ENCODE measurements at places on chromosomes 12 and 14. TPM values are rescaled to one million over a fixed set of nuclear protein-coding genes. Genes with fewer than 3 reads are reported as not detected.

DNA sequence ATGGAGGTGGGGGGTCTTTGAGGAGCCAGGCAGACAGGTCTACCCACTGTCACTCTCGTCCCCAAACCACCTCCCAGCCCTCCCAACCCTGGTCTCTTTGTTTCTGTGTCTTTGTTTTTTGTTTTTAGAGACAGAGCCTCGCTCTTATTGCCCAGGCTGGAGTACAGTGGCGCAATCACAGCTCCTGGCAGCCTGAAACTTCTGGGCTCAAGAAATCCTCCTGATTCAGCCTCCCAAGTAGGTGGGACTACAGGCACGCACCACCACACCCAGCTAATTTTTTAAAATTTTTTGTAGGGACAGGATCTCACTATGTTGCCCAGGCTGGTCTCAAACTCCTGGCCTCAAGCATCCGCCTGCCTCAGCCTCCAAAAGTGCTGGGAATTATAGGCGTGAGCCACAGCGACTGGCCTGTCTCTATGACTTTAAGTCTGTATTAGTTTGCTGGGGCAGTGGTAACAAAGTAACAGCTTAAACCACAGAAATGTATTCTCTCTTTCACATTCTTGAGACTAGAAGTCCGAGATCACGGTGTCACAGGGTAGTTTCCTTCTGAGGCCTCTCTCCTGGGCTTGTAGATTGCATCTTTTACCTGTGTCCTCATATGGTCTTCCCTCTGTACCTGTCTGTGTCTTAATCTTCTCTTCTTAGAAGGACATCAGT, 26.1 kb downstream of the DTX1 start:
- peaks cover 9% of the 10 kb centered on the region for H3K4me1 ChIP-seq
- H3K4me3 ChIP-seq: no peak overlapping the region
- no peaks in the 10 kb centered on the region for H3K36me3 ChIP-seq
- no peak overlapping the region for H3K27ac ChIP-seq
- H3K27me3 ChIP-seq: no peaks in the 10 kb centered on the region
- DNase-seq: no peak

GRCh38 chr14:38735005-38735404, 368.0 kb downstream of the SEC23A start:
- no peak for DNase-seq
- H3K36me3 ChIP-seq: no peaks in the 10 kb centered on the region
- H3K27me3 ChIP-seq: no peaks in the 10 kb centered on the region
- H3K4me1 ChIP-seq: no peaks in the 10 kb centered on the region
- no peak overlapping the region for H3K4me3 ChIP-seq

- peak; percentile 97 for DNase-seq
- H3K27me3 ChIP-seq: no peaks in the 10 kb centered on the region
- peak within 1 kb of the TSS; percentile 96 for H3K27ac ChIP-seq
Observed at GRCh38 chr14:105398044-105398725, at the start of gene TEX22. TSS of gene TEX22 (plus strand) at chr14:105398538. CDS start at chr14:105399341, 803 bp downstream.

DNA sequence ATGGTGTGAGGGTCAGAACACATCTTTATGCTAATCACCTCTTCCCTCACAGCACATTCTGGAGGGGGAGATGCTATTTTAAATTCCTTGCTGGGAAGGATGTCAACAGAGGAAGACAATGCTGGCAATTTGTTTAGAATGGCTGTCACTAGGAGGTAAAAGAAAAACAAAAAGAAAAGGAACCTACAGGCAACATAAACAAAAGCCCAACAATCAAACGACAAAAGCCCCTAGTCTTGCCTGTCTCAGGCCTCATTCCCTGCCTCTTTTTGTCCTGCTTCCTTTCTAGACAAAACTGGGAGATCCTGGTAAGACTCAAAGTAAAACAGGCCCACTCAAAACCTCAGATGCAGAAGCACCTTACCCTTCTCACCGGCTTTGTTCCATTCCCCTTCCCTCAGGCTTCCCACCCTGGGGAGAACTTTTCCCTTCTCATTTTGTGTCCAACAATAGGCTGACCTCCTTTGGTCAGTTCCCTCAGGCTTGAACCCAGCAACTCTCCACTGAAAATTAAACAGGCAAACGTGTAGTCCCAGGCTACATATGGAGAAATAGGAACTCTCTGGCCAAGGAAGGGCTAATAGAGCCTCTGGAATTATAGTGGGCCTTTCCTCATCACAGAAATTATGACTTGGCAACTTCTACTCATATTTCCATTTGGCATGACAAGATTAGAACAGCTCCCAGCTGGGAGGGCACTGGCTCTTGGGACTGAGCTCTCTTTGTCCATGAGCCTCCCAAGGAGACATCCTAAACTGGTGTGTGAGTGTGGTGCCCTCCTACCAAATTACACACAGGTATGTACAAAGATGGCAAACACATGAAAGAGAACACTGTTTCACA, 193.0 kb downstream of the MON2 start:
- peaks cover 23% of the 10 kb centered on the region for H3K27me3 ChIP-seq
- H3K36me3 ChIP-seq: no peaks in the 10 kb centered on the region
- H3K27ac ChIP-seq: no peak overlapping the region
- peaks cover 3% of the 10 kb centered on the region for H3K4me1 ChIP-seq
- DNase-seq: no peak
- no peak overlapping the region for H3K4me3 ChIP-seq

DNA sequence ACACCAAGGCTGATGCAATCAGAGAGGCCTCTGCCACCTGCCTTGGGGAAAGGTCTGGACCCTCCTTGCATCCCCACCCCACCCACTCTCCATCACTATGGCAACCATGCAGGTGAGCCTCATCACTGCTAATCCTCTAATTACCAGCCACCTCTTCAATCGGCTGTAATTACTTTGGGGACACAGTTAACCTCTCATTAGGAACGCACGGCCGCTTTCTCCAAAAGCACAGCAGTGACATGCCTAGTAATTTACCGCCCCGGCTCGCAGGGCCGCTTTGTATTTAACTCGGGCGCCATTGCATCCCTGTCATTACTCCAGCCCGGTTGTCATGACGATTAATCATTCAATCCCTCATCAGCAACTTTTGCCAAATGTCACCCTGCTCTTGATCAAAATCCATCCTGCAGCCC, 36.3 kb upstream of the FAM222A start:
- peaks cover 14% of the 10 kb centered on the region for H3K27me3 ChIP-seq
- no peak overlapping the region for H3K27ac ChIP-seq
- no peaks in the 10 kb centered on the region for H3K36me3 ChIP-seq
- DNase-seq: no peak
- H3K4me1 ChIP-seq: no peaks in the 10 kb centered on the region

GRCh38 chr14:103713304-103714062, 1.8 kb downstream of the XRCC3 start:
- H3K36me3 ChIP-seq: peaks cover 24% of the 10 kb centered on the region
- H3K4me1 ChIP-seq: peaks cover 31% of the 10 kb centered on the region
- no peaks in the 10 kb centered on the region for H3K27me3 ChIP-seq

- DNase-seq: no peak
- H3K36me3 ChIP-seq: no peaks in the 10 kb centered on the region
- no peaks in the 10 kb centered on the region for H3K4me1 ChIP-seq
- no peaks in the 10 kb centered on the region for H3K27me3 ChIP-seq
- no peak overlapping the region for H3K4me3 ChIP-seq
- H3K27ac ChIP-seq: no peak overlapping the region
Observed at GRCh38 chr12:89575374-89575773, 49.5 kb upstream of the POC1B start.

DNA sequence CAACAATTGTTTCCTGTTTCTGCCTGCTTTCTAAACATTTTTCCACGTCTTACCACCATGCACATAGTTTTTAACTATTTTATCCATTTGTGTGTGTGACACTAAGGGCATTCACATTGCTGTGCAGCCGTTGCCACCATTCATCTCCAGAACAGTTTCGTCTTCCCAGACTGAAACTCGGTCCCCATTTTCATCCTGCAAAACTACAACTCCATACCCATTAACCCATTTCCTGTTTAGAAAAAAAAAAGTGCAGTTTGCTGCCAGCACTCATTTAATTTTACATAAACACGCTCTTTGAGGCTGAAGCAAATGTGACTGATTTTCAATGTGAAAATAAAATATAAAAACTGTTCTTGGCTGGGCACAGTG, 15.5 kb downstream of the UBC start:
- peaks cover 15% of the 10 kb centered on the region for H3K4me1 ChIP-seq
- H3K4me3 ChIP-seq: no peak overlapping the region
- H3K27me3 ChIP-seq: peaks cover 4% of the 10 kb centered on the region

- H3K4me3 ChIP-seq: peak overlapping the region; percentile 0
- no peak for DNase-seq
- H3K36me3 ChIP-seq: no peaks in the 10 kb centered on the region
- peak overlapping the region; percentile 77 for H3K27ac ChIP-seq
- H3K27me3 ChIP-seq: peaks cover 7% of the 10 kb centered on the region
Observed at GRCh38 chr12:10320643-10321042, 13.0 kb downstream of the KLRD1 start.

DNA sequence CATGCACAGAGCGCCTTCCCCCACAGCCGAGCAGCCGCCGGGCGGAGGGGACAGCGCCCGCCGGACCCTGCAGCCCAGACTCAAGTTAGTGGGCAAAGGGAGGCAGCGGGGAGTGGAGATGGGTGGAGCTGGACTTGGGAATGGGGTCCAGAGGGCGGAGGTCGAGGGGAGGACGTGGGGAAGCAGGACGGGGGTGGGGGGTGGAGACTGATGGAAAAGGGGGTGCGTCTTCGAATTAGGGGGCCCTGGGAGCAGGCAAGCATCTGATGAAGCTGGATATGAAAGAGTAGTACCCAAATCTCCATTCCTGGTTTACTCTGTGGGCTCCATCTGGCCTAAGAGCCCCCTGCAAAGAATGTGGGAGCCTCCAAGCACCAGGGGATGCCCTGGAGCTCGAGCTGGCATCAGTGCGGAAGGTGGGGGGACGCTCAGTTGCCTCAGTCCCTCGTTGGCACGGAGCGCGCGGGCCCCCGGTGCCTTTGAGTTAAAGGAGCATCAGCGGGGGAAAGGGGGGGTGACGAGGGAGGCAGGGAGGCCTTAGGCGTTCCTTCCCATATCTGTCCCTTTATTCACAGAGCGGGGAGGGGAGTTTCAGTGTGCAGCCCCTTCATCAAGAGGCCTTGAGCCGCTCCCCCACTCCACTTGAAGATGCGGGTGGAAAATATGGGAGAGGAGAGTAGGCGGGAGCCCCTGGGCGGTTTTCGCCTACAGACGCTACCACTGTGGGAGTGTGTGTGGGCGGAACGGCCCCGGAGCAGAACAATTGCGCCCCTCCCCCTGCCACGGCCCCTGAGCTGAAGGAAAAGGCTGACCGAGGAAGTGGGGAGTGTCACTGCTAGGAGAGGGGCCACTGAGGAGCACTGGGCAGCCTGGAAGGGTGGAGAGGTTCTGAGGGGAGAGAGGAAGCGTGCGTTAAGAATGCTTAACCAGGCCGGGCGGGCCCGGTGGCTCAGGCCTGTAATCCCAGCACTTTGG, 644 bp downstream of the NAB2 start:
- peaks cover 71% of the 10 kb centered on the region for H3K4me1 ChIP-seq
- no peaks in the 10 kb centered on the region for H3K27me3 ChIP-seq
- peak overlapping the region; percentile 96 for H3K4me3 ChIP-seq
- DNase-seq: peak; percentile 88
- peaks cover 44% of the 10 kb centered on the region for H3K36me3 ChIP-seq
- peak overlapping the region; percentile 89 for H3K27ac ChIP-seq

- H3K4me3 ChIP-seq: no peak overlapping the region
- no peaks in the 10 kb centered on the region for H3K36me3 ChIP-seq
- H3K4me1 ChIP-seq: peaks cover 18% of the 10 kb centered on the region
Observed at GRCh38 chr14:61645247-61645646, 50.1 kb upstream of the HIF1A start.

GRCh38 chr12:43349863-43350262, 202.1 kb downstream of the ADAMTS20 start:
- H3K4me3 ChIP-seq: no peak overlapping the region
- H3K27ac ChIP-seq: no peak overlapping the region
- DNase-seq: no peak
- H3K27me3 ChIP-seq: no peaks in the 10 kb centered on the region
- no peaks in the 10 kb centered on the region for H3K4me1 ChIP-seq

DNA sequence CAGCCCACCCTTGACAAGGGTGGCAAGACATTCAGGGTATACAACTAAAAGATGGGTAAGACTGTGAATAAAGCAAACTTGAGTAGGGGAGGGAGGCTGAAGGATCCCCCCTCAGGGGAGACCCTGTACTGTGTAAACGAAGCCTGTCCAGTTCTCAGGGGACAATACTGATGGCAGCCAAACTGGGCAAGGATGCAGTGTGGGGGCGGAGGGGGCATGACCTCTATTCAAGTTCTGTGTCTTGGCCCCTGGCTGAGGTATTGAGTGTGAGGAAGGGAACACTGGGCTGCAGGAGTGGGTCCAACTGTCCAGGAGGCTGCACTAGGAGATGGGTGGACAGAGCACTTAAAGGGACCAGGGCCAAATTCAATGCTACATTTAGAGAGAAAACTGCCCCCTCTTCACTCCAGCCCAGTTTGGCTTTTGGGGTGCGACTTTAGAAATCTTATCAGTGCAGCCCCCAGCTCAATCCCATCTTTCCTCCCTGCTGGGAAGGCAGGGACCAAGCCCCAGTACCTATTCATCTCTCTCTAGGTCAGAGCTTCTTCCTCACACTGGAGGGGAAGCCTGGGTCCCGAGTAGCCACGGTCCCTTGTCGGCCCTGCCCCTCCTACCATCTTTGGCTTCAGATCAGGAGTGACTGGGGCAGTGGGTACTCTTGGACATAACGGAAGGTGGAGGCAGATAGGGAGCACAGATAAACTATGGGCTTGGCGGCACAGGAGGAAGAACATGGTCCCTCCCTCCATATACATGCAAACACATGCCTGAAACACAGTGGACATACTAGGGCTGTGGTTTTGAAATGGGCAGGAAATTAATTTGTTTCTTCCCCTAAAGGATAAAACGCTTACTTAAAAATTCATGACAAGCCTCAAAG, 11.8 kb downstream of the SLC39A5 start:
- peak overlapping the region; percentile 27 for H3K27ac ChIP-seq
- H3K27me3 ChIP-seq: no peaks in the 10 kb centered on the region
- no peak for DNase-seq

- H3K36me3 ChIP-seq: peaks cover 5% of the 10 kb centered on the region
- no peak for DNase-seq
- H3K27ac ChIP-seq: no peak overlapping the region
Observed at GRCh38 chr12:1138691-1139090, 147.7 kb downstream of the ERC1 start.

DNA sequence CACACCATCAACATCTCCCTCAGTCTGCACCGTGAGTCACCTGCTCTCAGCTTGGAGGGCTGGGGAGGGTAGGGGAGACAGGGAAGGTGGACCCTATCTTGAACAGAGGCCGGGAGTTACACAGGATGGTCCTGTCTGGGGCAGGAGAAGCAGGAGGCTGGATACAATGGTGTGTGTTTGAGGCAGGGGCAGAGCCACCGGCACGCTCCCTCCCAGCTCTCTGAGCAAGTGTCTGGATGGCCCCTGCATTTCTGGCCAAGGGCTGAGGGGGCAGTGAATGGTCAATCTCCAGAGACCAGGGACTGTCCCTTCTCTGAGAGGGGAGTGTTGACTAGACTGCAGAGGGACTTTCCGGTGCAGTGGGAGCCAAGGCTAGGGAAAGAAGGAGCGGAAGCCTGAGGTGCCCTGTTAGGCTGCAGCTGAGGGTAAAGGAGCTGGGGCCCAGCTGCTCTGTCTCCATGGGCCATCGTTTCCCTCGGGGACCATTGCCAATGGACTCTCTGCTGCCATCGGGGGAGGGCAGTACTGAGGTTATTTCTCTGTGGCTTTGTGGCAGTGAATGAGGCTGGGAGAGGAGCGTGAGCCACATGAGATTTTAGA, 1.9 kb downstream of the LRP1-AS start:
- H3K36me3 ChIP-seq: no peaks in the 10 kb centered on the region
- H3K27me3 ChIP-seq: no peaks in the 10 kb centered on the region
- no peak for DNase-seq
- H3K27ac ChIP-seq: no peak overlapping the region

Gene GAS2L3
- total RNA-seq: 1.6 TPM

Gene OR5AU1
- not detected for total RNA-seq

Gene KRT6A
- not detected for total RNA-seq

Gene VRTN
- not detected for total RNA-seq

Gene LRP6
- 5.8 TPM for total RNA-seq

Gene GDF3
- not detected for total RNA-seq

Gene FSCB
- not detected for total RNA-seq

Gene ATP5MC2
- 408 TPM for total RNA-seq

Gene KRT77
- not detected for total RNA-seq
